ENCODE measurements at places on chromosomes 2 and 18. TPM values are rescaled to one million over a fixed set of nuclear protein-coding genes. Genes with fewer than 3 reads are reported as not detected.

Gene SDC1
- 84.1 TPM for polyA plus RNA-seq

Gene INPP4A
- 7.9 TPM for polyA plus RNA-seq

Gene UBE2E3
- 146 TPM for polyA plus RNA-seq

Gene TRABD2A
- 1.6 TPM for polyA plus RNA-seq

Gene TUBB6
- polyA plus RNA-seq: 109 TPM

Gene ODC1
- polyA plus RNA-seq: 92.8 TPM

Data from hepatocyte (in vitro differentiated cells).